Iris pigment epithelial cell (primary cell): ENCODE measurements at places on chromosomes 13 and 19.
A peak's percentile ranks its signal among the peaks of the same experiment; 100 is the strongest.

GRCh38 chr19:10010247-10010691, at the start of gene COL5A3:
Gene COL5A3 (minus strand): TSS chr19:10010504. CDS start chr19:10010385, 119 bp downstream.
- DNase-seq, result no peak

DNA sequence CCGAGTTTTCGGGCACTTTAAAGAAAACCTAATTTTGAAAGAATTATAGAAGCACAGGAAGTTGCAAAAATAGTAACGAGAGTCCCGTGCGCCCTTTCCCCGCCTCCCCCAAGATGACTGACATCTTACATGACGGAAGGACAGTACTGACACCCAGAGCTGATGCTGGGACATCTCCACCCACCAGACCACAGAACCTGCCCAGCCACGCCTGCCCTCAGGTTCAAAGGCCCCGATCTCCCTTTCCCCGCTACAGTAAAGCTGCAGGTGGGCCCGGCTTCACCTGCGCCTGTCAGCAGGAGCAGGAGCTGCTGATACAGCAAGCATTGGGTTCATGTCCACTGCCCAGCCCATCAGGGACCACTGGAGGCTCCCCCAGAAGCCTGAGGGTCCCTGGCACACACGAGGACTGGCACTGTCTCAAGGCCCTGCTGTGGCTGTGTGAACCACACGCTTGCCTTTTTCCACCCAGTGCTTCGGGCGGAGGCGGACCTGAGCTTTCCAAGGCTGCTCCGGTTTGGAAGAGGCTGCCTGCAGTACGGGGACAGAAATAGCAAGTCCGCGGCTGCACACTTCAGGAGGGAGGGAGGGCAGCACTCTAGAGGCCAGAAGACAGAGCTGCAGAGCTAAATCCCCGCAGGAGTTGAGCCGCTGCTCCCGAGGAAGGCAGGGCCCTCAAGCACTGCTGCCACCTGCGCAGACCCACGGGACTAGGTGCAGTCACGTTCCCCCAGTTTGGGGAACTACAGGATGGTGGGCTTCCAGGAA, 8.7 kb downstream of the MAP2K2 start:
- DNase-seq, result no peak

DNA sequence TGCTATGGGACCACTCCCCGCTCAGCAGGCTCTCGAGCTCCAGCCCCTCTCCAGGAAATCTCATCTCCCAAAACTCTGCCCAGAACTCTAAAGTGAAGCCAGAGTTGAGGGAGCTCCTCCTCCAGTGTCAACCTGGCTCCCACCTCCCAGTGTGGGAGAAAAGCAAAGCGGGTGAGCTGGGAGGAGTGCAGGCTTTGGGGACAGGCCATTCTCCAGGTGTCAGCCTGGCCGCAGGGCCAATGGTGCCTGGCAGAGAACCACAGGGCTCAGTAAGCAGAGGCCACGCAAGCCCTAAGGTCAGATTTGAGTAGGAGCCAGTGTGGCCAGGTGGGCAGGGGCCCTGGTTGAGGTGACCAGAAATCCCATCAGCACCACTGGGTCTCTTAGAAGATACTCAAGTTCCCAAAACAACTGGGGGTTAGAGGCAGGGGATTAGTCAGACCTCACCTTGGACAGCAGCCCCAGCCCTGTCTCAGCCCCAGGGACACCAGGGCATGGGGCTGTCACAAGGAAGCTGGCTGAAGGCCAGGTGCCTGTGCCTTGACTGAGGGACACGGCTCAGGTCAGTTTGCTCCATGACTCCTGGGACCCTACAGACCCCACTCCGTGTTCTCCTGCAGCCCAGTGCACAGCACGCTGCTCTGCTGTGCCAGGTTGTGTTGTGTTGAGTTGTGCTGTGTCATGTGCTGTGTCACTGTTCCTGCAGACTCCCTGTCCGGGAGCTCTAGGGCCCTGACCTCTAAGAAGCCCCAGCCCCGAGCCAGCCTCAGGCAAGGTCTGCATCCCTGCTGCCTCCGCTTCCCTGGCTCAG, 2.8 kb upstream of the ZNF181 start:
- no peak for DNase-seq

DNA sequence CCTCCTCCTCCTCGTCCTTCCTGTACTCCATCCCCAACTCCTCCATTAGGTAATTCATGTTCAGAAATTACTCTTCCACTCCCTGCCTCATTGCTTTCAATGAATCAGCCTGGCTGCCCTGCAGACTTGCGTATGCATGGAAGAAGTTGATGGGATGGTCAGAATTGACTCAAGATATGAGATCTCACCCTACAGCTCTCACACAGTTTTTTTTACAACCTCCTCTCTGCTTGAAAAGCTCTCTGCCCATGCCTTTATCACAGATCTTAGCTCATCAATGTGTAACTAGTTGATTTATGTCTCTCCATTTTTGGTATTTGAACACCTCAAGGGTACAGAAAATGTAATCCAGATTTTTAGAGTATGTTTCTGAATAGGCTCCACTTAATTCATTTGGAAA, 506.9 kb downstream of the TBC1D4 start:
- no peak for DNase-seq

- DNase-seq, result peak; percentile 55
Observed at GRCh38 chr19:49114630-49115363, 627 bp downstream of the LIN7B start.

GRCh38 chr19:44112802-44113137, 429 bp upstream of the ZNF225 start:
- DNase-seq, result no peak

DNA sequence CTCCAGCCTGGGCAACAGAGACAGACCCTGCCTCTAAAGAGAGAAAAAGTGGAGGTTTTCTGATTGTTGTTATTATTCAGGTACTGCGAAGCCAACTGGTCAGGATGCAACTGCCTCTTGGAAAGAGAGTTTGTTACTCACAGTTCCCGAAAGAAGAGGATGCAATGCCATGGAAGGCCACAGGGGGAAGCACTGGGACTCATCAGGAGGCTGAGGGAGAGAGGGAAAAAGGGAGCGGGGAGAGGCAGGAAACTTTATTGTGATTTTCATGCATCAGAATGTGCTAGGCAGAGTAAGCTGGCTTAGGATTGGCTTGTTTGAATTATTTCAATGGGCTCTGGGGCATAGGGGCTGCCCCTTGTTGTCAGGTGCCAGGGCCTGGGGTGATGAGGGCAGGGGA, 27.6 kb downstream of the MYO9B start:
- DNase-seq, result peak; percentile 42

GRCh38 chr13:97434397-97435201, 630 bp downstream of the RAP2A start:
- DNase-seq, result peak; percentile 39

DNA sequence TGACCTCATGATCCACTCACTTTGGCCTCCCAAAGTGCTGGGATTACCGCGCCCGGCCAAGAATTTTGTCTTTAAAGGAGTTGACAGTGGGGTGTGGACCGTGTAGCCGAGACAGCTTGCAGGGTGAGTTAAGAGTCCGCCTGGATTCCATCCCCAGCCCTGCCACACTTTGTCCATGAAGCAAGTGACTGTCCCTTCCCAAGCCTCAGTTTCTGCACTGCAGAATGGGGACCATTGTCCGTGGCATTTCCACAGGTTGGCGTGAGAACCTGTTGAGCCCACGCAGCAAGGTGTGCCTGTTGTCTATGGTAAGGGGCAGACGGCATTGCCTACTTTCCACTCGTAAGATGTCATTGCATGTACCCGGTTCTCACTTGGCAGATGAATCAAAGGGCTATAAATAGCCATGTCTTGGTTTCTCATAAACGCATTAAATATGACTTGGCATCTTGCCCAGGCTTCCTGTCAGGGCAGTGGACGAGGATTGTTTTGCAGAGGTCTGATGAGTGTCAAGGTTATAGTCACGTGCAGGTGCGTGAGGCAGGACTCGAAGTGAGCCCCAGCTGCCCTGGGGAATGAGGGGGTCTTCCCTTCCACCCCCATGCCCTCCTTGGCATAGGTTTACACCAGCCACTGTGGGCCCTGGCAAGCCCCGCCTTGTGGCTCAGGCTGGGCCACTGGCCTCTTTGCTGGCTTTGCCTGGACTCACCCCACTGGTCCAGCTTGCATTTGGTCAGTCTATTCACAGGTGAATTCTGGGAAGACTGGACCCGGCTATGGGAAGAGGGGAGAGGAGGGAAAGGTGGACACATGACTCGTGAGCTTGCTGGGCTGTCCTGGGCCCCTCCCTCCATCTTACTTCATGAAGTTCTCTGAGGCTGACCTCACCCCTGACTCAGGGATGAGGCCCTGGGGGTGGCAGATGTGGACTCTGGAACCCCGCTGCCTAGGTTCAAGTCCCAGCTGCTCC, 14.6 kb downstream of the FAM187B start:
- peak; percentile 90 for DNase-seq

DNA sequence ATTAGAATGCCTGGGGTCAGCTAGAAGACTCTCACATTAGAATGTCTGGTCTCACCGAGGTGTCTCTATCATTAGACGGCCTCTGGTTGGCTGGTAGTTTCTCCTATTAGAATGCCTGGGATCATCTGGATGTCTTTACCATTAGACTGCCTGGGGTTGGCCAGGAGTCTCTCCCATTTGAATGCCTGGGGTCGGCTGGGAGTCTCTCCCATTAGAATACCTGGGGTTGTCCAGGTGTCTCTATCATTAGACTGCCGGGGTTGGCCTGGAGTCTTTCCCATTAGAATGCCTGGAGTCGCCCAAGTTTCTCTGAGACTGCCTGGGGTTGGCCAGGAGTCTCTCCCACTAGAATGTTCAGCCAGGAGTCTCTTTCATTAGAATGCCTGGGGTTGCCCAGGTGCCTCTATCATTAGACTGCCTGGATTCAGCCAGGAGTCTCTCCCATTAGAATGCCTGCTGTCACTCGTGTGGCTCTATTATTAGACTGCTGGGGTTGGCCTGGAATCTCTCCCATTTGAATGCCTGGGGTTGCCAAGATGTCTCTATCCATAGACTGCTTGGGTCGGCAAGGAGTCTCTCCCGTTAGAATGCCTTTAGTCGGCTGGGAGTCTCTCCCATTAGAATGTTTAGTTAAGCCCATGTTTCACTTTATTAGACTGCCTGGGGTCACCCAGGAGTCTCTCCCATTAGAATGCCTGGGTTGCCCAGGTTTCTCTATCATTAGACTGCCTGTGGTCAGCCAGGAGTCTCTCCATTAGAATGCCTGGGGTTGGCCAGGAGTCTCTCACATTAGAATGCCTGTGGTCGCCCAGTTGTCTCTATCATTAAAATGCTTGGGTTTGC, 1467.8 kb downstream of the UQCRFS1 start:
- no peak for DNase-seq

GRCh38 chr13:55572862-55573261, 1567.9 kb upstream of the PRR20A start:
- DNase-seq, result no peak

- no peak for DNase-seq
Observed at GRCh38 chr19:682678-683320, 6.6 kb downstream of the FSTL3 start.

GRCh38 chr13:94829185-94829836, 117.0 kb upstream of the SOX21 start:
- no peak for DNase-seq

GRCh38 chr13:99655351-99656091, 154.2 kb downstream of the TM9SF2 start:
- peak; percentile 47 for DNase-seq

DNA sequence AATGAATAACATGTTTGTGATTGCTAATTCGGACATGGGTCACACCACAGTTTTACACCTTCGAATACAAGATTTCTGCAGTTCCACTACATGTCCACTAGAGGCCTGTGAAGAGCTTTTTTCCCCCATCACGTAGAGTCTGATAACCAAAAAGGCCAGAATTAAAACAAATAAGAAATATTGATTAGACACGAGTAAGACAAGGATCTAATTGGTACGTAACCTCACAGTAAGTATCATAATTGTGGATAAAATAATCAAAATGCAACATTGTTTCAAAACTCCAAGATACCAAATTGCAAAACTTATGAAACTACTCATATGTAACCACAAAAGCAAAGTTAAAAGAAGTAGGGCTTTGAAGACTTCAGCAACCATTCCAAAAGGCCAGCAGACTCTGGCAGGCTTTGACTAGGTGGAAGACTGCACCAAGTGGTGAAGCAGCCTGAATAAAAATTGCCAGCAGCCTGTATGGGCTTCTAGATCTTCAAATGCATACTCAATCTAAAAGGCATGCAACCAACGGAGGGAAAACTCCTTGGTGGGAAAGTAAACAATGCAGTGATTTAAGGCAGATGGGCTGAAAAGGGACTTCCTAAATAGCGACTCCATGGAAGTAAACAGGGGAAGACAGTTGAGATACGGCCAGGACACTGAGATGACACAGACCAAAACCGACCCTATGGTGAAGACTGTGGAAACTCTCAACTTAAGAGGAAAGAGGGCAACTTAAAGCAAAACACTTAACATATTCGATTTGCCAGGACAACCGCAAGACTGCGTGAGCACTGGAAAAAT, 56.7 kb downstream of the STARD13 start:
- DNase-seq, result peak; percentile 78

- no peak for DNase-seq
Observed at GRCh38 chr13:99058527-99059495, 80.9 kb upstream of the DOCK9 start.

DNA sequence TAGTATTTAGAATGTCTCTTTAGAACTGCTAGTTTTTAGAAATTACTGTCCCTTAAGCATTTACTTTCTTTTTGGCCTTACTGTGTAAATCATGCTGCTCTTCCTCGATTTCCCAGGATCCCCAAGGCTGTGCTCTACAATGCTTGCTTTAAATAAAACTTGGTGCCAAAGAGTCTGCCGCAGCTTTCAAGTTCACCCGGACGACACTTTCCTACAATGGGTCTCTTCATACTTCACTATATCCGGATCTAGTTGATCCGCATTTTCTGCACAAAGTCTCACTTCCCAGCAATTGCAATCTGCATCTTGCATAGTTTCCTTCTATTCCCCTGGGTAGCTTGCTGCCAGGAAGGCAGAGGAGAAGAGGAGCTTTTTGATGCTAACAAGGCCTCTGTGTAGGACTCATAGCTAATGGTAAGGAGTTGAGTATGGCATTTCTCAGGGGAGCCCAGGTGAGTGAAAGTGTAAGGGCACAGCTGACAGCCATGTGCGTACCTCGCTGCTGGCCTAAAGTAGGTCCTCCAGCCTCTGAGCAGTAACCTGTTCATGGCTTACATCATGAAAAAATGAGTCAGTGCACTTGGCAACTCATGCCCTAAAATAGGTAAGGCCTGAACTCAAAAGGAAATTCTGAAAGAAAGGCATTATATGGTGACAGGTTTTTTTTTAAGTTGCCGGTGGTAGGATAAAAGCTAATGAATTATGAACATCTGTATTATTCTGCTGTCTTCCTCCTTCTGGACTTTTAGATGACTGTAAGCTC, 101.6 kb downstream of the ENOX1 start:
- no peak for DNase-seq

DNA sequence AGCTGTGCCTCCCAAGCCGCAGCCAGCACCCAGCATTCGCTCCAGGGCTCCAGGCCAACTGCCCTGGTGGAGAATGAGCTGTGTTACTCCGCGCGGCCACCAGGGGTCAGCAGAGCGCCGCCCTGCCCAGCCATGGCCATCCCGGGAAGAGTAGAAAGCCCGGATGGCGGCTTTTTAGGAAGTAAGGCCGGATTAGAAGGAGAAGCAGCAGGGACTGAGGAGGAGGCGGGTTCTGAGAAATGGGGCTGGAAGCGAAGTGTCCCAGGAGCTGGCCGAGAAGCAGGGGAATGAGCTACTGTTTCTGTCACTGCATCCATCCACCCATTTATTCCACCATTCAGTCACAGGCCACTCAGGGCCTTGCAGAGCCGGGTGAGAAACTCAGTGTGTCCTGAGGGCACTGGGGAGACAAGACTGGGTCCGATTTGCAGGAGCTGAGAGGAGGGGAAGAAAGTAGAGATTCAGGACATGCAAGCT, 6.6 kb upstream of the NPAS1 start:
- peak; percentile 43 for DNase-seq
